ENCODE measurements at places on chromosomes 13 and 19.

GRCh38 chr13:39282400-39282972, 244.2 kb downstream of the NHLRC3 start:
- DNase-seq: no peak

GRCh38 chr13:69595181-69595580, 512.4 kb upstream of the ATXN8OS start:
- no peak for DNase-seq

DNA sequence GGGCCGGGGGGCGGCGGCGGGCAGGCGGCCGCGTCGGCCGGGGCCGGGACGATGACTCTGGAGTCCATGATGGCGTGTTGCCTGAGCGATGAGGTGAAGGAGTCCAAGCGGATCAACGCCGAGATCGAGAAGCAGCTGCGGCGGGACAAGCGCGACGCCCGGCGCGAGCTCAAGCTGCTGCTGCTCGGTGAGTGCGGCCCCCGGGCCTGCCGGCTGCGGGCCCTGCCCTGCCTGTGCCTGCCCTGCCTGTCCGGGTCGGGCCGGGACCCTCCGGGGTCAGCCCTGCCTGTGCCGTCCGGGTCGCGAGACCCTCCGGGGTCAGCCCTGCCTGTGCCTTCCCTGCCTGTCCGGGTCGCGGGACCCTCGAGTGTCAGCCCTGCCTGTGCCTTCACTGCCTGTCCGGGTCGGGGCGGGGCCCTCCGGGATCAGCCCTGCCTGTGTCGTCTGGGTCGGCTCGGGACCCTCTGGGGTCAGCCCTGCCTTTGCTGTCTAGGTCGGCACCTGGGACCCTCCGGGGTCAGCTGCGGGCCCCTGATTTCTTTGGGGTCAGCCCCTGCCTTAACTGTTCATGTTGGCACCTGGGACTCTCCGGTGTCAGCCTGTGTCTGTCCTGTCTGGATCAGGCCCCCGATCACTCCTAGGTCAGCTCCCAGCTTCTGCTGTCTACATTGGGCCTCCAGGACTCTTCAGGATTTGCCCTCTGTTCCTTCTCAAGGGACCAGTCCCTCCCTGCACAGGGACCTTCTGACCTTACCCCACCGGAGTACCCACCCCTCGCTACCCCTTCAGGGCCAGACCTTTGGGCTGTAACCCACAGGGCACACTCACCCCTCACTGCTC, 659 bp downstream of the GNA11 start:
- no peak for DNase-seq

DNA sequence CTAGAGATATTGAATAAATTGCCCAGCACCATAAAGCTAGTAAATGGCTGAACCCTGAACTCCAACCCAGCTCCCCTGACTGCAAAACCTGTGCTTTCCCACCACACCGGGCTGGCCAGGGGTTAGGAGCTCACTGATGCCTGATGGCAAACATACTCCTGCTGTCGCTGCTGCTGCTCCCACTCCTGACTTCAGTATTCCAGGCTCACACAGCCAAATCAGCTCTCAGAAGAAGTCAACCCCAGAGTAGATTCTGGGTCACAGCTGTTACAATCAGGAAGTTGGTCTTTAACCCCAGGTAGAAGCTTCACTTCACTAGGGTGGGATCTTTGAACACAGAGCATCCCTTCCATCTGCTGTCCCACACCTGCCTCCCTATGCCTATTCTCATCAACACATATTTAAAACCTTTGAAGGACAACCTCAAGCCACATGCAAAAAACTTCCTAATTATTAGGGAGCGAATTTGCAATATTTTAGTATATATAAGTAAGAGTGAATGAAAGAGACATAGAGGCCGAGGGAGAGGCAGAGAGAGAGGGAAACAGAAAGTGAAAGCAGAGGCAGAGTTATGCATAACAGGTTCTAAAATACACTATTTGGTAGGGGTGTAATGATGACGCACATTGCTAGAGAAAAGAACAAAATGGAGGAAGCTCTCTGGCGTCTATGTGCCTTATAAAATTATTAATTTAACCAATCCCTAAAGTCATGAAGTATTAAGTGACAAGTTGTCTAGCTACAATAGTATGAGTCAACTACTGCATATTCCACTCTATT, 99.4 kb upstream of the SERP2 start:
- DNase-seq: no peak

DNA sequence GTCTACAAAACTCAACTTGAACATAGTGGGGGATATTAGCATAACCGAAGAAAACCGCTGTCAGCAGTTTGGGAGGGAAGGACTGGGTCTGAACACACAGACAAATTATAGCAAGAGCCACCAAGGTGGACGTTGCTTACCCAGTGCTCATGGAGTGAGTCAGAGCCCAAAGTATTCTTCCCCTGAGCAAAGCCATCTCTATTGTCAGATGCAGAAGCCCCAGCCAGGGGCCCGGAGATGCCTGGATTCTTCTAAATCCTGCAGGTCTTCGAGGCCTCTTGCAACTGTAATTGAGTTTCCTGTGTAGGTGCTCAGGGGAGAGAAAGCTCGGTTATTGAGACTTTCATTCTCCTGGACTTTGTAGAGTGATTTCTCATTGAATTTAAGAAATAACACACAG, 384.5 kb downstream of the IRS2 start:
- no peak for DNase-seq

GRCh38 chr13:40651866-40652587, 14.4 kb downstream of the FOXO1 start:
- DNase-seq: no peak

DNA sequence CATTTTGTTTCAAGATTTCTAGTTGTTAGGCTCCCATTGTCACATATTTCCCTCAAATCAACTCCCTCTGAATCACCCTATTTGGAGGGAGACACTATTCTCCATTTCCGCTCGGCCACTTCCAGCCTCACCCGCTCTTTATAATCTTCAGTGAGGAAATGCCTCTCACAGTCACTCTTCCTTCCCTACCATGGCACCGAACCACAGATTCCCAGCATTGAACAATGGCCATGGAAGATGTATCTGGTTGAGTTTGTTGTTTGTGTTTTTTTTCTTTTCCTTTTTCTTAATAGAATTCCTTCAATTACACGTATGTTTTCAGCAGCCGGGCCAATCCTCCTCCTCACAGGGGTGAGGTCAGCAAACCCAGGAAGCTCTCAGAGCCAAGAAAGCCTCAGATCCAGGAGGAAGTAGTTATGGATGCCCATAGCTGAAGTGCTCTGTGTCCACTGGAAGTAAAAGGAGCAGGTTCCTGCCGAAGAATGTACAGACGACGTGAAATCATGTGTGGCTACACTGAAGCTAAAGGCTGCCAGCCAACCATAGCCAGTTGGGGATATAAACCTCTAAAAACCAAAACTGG, 472.1 kb downstream of the FOXO1 start:
- DNase-seq: no peak

- no peak for DNase-seq
Observed at GRCh38 chr13:65264066-65264465, 1966.1 kb downstream of the PCDH9 start.

DNA sequence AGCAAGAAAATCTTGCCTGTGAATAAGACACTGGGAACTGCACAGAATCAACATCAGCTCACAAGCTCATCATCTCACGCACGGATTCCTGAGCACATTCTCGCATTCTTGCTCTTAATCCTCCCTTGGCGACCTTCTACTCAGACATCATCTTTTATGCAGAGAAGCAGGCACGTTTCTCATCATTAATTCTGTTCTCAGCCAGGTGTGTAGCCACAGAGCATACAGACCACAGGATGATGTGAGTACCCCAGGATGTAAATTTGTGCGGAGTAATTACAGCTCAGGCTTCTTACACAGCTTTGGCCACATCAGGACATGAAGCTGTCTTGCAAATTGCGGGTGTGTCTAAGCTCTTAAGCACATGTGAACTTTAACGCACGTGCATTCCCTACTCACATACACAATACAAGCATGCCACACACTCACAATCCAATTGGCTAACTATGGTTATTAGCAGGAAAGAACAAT, 36.5 kb upstream of the SACS start:
- DNase-seq: no peak

DNA sequence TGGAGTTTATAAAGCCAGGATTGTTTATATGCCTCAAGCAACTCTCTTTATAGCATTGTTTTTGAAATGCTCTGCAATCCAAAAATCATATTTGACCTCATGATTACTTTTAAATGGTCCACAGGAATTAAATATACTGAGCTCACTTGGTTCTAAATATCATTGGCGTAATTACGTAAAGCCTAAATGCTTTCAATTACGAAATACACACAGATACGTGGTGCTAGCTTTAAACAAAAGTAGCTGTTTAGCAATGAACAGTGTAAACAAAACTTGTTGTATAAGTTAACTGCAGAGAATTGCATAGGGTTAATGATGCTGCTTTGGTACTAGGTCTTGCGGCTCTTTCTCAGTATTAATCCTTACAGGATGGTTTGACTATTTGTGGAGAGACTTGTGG, 346.6 kb downstream of the COG6 start:
- DNase-seq: no peak

DNA sequence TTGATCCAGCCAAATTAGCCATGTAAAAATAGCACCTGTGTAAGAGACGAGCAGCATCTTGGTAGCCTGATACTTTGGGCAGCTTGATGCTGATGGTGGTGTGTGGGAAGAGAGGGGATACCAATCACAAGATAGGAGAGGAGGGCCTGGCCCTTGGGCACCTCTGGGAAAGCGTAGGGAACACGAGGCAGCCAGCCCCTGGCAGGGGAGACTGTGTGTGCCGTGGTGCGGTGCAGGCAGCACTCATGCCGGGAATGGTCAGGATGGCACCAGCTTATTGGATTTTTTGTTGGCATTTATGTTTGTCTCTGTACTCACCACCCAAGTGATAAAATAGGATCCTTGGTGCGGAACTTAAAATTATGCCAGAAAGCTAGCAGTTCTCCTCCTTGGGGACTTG, 10.2 kb downstream of the SIGLEC8 start:
- DNase-seq: no peak

GRCh38 chr19:38667661-38668171, 20.3 kb downstream of the ACTN4 start:
- no peak for DNase-seq

- no peak for DNase-seq
Observed at GRCh38 chr19:28208745-28209144, 1004.2 kb downstream of the UQCRFS1 start.

Measured in stimulated activated CD8-positive, alpha-beta memory T cell treated with anti-CD3 and anti-CD28 coated beads, Interleukin-4, amount 100 ng/mL, for 1 hour (primary cell).